ENCODE measurements at places on chromosomes 1 and 21. TPM values are rescaled to one million over a fixed set of nuclear protein-coding genes. Genes with fewer than 3 reads are reported as not detected.

Gene CHI3L1
- total RNA-seq: 41.2 TPM

Gene CELA3B
- total RNA-seq: not detected

Gene PTPN22
- 42.9 TPM for total RNA-seq

DNA sequence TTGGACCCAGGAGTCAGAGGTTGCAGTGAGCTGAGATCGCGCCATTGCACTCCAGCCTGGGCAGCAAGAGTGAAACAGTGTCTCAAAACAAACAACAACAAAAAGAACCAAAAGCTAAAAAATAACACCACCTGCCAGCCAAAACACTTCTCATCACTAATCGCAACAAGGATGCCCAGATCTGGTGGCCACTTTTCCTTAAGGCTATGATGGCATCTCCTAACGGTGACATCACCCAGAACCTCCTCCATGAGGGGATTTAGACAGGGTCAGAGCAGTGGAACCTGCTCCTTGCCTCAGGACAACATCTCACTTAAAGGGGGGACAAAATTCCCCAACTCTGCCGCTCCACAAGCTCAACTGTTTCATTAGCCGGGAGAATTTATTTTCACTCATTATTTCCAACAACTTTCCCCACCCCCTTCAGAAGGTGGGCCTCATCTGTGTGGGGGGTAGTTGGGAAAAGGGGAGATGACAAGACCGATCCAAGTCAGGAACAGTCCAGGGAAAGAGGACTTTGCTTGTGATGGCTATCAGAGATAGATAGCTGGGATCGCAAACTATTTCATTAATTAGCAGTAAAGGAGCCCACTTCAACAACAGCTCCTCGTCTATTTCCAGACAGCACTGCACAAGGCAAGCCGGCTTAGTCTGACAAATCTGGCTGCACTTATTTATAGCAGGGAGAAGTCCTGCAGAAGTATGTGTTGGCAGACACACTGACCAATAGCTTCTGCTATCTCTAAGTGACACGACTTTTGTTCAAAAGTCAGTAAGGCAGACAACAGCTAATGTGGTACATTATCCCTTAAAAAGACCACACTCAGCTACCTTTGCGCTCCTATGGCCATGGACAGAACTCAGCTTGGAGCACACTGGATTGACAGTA lies 2.6 kb downstream of the PABPC4 start:
- no peak for DNase-seq

GRCh38 chr1:83942914-83943313 lies 56.0 kb downstream of the TTLL7 start:
- DNase-seq: no peak

DNA sequence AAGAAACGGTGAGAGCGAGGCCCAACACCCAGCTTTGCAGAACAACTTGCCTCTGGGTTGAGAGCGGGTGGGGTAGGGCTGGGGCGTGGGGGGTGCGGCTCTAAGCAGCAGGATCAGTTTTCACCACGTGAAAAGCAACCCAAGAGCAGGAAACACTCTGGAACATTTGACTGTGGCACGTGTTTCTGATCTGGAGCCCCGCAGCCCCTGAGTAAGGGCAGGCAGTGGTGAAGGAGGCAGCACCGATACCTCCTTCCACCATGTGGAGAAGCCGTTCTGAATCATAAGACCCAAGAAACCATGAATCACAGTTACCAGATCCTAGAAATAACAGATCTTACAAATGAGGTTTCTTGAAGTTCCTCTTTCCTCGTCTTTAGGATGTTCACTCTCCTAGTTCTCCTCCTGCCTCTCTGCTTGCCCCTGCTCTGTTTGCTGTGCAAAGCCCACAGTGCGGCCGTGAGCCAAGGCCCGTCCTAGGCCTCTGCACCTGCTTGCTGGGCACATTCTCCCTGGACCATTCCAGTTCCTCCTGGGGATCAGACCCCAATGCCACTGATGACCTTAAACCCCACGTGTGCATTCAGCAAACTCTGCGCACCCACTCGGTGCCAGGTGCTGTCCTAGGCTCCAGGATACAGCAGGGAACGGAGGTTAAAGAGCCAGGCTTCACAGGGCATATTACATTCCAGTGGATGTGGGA lies 31.9 kb downstream of the SLC1A7 start:
- DNase-seq: no peak

DNA sequence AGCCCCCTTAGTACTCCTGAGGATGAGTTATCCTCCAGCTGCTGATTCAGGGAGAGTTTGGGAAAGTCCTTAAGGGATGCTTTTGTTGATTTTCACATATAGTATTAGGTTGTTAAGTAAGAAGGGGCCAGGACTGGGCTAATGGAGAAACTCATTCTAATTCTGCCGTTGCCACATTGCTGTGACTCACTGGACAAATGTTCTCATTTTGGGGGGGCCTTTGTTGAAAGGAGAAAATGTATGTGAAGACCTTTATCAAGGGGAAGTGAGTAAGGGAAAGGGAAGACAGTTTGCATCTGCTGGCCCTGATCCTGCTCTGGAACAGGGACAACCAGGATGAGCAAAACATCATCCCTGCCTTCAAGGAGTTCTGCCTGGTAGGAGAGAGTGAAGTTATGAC lies 123.2 kb upstream of the FGGY start:
- no peak for DNase-seq

- no peak for DNase-seq
Measured at GRCh38 chr1:64398936-64399335, 71.0 kb upstream of the CACHD1 start.

Data from spleen (tissue), 13 donors.